Dorsolateral prefrontal cortex (tissue), 122 donors: ENCODE measurements at places on chromosomes 1 and 21.

- DNase-seq: peak; percentile 35
Measured at GRCh38 chr1:150626150-150626549, 3.3 kb downstream of the ENSA start.

DNA sequence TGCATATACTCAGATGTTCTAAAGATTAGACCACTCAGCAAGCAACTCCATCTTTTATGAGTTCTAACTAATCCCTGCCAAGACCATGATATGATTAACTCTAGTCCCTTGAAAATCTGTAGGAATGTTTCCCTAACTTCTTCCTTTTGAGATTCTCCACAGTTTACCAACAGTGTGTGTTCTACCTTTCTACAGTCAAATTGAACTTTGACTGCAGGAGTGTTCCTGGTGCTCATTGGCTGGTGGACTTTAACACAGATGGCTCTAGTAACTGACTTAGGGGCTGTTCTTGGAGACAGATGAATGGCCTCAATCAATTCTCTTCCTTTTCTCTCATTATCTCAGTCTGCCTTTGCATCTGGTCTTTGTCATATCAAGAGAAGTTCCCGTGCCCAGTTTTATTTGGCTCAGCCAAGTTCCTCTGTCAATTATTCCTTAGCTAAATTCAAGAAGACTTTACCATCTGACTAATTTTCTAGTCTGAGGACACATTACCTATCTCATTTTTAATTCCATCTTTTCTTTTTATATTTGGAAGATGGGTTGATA, 643.9 kb upstream of the CAMK1G start:
- no peak for DNase-seq

DNA sequence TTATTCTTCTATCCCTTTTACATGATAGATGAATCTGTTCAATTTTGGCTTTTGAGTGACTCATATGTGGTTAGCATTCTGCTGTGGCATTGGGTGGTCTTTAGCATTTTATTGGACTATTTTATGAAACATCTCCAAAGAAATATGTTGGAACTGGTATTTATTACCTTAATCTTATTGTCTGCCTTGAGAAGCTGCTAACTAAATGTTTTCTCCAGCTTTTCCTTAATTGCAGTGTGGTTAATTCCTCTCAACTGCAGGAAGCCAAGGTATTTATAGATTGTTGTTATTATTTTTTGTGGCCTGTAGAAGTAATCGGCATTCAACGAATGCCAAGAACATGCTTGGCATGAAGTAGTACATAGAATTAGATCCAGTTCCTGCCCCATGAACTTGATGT, 64.1 kb downstream of the NOS1AP start:
- no peak for DNase-seq

DNA sequence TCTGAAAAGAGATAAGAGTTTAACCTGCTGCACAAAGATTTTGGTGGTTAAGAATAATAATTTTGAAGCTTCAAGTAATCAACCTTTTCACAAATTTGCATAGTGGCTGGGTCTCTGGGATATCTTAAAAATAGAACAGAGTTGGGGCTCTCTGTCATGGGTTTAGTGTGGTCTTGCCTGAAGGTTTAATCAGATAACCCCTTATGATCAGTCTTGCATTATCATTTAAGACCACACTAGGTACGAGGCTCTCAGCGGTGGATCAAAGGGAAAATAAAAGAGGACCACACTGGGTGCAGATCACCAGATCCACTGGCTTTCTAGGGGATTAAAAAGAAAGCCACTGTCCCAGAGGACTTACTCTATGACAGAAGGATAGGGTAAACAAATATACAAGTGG, 19.5 kb downstream of the LRRC8C start:
- DNase-seq: no peak

- no peak for DNase-seq
Measured at GRCh38 chr1:60394436-60394835, 320.9 kb upstream of the C1orf87 start.

DNA sequence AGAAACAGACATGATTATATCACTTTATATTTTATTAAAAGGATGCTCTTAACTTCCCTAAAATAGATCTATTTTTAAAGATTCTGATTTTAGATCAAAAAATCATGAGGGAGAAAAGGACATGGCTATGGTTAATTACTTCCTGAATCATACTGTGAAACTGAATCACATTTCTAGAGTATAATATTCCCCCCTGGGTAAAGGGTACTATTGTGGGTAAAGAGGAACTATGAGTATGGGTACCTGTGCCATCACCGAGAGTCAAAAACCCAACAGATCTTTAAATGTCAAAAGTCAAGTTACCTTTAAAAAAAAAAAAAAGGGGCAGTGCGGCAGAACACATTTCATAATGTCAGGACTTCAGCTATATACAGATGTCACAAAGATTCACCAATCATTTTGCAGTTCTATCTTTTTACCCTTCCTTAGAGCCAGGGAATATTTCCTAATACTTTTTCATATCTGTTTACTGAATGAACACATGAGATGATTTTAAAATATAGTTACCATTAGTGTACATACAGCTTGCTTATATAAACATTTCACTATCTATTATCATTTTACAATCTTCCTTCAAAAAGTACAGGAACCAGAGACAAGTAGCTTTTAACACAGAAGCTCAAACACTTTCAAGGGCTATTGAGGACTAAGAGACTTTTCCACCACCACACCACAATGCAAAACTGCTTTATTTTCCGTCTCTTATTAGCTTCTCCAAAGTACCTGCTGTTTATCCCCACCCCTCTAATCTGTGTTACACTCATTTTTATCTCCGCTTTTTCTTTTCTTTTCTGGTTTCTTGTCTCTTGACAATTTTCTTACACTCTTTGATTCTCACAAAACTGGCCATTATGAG, 45.0 kb downstream of the EVI5 start:
- DNase-seq: no peak

GRCh38 chr1:76300556-76300955, 226.0 kb downstream of the ST6GALNAC3 start:
- DNase-seq: no peak

DNA sequence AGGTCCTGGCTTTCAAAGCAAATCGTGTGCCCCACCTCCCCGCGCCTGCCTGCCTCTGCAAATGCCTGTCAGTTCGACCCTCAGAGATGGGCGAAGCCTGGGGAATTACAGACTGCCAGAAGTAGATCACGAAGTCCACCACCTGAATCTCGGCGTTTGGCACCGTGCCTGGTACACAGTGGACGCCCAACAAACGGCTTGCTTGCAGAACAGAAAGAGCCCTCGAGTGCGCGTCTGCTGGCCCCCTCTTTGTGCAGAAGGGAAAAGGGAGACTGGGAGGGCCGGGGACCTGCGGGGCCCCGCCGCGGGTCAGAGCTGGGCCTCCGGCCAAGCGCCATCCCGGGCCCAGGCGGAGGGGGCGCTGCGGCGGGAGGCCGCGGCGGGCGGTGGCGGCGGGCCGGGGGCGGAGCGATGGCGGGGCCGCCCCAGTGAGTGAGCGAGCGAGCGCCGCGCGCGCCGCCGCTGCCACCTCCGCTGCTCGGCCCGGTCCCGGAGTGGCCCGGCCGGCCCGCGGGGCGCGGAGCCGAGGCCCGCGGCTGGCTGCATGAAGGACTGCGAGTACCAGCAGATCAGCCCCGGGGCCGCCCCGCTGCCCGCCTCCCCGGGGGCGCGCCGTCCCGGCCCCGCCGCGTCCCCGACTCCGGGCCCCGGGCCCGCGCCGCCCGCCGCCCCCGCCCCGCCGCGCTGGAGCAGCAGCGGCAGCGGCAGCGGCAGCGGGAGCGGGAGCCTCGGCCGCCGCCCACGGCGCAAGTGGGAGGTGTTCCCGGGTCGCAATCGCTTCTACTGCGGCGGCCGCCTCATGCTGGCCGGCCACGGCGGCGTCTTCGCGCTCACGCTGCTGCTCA, at the start of gene ZDHHC18:
ZDHHC18 (plus strand) TSS at position 428 of the 845 bp plus-strand sequence; CDS start at position 545, 117 bp downstream.
- DNase-seq: peak; percentile 54

DNA sequence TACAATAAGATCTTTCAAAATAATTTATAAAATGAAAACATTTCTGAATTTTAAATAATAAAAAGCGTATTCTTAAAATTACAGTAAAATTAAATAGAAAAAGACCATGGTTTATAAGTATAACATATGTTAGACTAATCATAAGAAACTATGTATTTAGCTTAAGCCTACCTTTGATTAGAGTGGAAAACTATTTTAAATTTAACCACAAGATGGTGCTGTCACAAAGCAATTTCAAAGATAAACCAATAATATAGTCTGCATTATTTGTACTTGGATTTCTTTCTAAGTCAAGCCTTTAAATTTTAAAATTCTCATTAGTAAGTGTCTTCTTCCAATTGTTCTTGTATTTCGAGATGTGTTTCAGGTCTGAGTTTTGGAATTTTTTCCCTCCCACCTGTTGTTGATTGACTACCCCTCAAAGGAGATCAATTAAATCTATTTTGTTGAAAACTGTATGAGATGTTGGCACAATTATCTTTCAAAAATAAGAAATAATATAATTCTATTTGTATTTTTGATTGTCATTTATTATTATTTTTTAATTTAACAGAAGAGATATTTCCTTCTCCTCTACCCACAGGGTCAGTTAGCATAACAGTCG, 459.8 kb downstream of the KCNT2 start:
- DNase-seq: no peak

DNA sequence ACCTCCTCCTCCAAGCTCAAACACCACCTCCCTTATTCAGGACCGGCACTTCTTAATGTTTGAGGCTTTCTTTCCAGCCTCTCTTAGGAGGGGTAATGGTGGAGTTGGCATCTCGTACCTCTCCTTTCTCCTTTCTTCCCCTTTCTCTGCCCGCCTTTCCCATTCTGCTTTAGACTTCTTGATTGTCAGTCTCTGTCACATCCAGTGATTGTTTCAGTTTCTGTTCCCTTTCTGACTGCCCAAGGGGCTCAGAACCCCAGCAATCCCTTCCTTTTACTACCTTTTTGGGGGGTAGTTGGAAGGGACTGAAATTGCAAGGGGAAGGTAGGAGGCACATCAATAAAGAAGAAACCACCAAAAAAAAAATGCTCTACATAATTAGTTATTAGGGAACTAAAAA, 5.6 kb downstream of the ELK4 start:
- DNase-seq: no peak

GRCh38 chr21:27300770-27301169, 333.9 kb upstream of the ADAMTS5 start:
- DNase-seq: no peak

DNA sequence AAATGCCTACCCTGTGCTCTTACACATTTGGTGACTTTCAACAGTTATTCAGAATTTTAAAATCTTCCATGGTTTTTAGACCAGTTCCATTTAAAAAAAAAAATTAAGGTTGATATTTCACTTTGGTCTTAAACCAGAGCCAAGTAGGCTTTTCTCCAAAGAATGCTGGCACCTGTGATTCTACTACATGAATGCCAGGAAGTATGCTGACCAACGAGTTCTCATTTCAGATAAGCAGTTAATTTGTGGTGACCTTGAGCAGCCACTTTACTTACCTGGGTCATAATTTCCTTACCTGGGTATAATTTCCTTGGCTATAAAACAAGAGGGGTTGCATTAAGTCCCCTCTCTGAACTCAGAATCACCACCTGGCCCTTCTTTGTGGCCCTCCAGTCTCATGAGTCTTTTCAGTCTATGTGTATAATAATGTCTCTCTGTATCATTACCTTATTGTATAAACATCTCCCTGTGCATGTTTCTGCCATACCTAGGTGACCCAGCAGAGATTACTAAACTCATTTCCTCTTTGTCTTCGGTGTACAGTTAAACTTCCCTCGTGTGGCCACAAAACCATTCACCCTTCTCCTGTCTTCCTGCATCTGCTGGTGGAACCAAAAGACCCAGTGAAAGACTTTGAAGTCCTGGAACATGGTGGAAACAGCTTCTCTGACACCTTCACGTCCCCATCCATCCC, 139.1 kb upstream of the DPT start:
- DNase-seq: no peak

- no peak for DNase-seq
Measured at GRCh38 chr21:44996983-44997936, 57.4 kb downstream of the SLX9 start.

DNA sequence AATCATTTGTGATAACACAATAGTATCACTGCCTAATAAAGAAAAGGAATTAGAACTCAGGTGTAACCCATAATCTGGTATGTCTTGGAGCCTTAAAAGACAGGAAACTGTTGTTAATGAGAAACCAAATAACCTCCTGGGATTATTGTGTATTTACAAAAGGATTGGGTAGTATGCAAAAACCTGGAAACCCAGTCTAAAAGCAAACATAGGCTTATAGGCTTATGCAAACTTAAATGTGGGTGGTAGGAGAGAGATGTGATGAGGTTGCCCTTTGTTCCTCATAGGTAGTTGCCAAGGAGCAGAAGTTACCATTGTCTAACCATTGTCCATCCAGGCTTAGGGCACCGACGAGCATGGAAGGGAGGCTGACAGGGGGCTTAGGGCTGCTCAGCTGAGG, 165.8 kb downstream of the AK5 start:
- DNase-seq: no peak

DNA sequence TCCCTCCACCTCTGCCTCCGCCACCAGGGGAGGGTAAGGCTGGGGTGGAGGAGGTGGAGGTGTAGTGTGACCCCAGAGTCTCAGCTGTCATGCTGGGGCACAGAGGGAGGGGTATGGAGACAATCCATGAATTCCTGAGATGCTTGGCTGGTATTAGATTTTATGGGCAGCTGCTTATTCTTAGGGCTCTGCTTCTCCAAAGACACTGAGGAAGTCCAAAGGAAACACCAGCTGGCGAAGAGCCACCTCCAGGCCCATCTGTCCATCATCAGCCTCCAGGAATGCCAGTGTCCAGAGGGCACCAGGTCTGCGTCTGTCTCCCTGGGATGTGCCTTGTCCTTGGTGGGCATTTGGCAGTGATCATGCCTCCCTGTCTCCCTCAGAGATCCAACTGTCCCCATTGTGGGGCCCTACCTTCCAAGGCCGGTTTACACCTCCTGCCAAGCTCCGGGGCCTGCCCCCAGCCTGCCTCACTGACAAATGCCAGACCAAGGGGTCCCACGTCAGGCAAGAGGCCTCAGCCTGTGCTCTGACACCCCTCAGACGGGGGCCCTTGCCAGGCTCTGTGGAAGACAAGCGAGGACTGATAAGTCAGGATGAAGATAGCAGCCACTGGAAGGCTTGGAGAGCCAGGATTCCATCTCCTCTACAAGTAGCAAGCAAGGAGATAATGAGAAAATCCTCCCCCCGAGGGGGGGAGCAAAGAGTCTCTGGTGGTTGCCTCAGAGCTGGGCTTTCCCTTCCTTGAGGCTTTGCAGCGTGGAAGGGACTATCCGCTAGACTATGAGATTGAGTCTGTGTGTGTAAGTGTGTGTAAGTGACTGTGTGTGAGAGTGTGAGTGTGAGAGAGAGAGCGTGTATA, 1.6 kb downstream of the TNNI1 start:
- DNase-seq: no peak

GRCh38 chr1:17502326-17502778, 37.1 kb upstream of the ARHGEF10L start:
- DNase-seq: peak; percentile 84

- no peak for DNase-seq
Measured at GRCh38 chr1:26582053-26582835, 52.7 kb downstream of the RPS6KA1 start.

DNA sequence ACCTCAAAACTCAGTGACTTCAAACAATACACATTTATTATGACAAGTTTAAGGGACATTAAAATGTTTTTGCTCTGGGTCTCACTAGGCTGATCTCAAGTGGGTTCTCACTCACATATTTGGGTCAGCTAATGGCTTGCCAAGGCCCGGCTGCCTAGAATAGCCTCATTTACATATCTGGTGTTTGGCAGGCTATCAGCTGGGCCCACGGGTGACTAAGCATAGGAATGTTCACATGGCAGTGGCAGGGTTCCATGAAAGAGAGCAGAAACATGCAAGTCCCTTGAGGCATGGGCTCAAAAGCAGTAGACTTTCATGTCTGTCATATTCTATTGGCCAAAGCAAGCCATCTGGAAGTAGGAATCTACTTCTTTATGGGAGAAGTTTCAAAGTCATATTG, 492.6 kb downstream of the KCNT2 start:
- peak; percentile 77 for DNase-seq

GRCh38 chr21:42331660-42332059, 16.5 kb upstream of the TFF3 start:
- no peak for DNase-seq
